ENCODE measurements at places on chromosomes 2 and 18.

DNA sequence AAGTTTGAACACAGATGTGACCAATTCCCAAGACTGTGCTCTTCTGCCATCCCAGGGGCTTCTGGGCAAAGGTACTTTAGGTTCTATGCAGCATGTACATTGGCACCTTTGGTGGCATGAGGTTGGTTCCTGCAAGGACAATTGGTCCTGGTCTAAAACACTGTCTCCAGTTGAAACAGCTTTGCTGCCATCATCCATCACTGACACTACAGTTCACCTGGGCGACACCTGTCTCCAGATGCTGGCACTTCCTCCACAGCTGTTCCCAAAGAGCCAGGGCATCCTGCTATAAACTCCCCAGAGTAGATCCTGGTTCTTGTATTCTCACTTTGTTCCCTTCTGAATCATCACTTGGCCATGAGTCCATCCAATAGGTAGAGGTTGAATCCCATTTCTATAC, 60.6 kb downstream of the FHOD3 start:
- peaks cover 17% of the 10 kb centered on the region for H3K36me3 ChIP-seq
- no peak for DNase-seq
- H3K27me3 ChIP-seq = no peaks in the 10 kb centered on the region
- H3K27ac ChIP-seq = no peak overlapping the region

DNA sequence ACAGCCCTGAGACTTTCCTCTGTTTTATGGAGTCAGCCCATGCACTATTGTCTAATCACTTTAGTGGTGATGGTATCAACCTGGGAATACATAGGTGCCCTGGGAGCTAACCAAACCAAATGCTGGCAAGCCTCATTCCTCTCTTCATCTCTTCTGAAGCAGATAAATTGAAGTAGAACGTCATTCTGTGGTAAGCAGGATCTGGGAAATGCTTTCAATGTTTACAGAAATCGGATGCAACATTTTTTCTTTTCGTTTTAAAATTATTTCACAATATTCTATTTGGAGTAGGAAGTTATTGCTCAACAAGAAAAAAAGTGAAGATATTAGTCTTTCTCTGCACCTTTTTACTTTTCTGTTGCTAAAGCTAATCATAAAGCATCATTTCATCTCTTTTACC, 114.2 kb downstream of the RBMS1 start:
- no peak for DNase-seq
- no peaks in the 10 kb centered on the region for H3K27me3 ChIP-seq
- no peaks in the 10 kb centered on the region for H3K36me3 ChIP-seq
- H3K4me3 ChIP-seq = no peak overlapping the region
- H3K4me1 ChIP-seq = peaks cover 72% of the 10 kb centered on the region

- H3K27ac ChIP-seq = no peak overlapping the region
- no peaks in the 10 kb centered on the region for H3K36me3 ChIP-seq
- no peaks in the 10 kb centered on the region for H3K27me3 ChIP-seq
- no peak overlapping the region for H3K4me3 ChIP-seq
These were observed 704.6 kb downstream of the SATB2 start for GRCh38 chr2:198753101-198753500.

DNA sequence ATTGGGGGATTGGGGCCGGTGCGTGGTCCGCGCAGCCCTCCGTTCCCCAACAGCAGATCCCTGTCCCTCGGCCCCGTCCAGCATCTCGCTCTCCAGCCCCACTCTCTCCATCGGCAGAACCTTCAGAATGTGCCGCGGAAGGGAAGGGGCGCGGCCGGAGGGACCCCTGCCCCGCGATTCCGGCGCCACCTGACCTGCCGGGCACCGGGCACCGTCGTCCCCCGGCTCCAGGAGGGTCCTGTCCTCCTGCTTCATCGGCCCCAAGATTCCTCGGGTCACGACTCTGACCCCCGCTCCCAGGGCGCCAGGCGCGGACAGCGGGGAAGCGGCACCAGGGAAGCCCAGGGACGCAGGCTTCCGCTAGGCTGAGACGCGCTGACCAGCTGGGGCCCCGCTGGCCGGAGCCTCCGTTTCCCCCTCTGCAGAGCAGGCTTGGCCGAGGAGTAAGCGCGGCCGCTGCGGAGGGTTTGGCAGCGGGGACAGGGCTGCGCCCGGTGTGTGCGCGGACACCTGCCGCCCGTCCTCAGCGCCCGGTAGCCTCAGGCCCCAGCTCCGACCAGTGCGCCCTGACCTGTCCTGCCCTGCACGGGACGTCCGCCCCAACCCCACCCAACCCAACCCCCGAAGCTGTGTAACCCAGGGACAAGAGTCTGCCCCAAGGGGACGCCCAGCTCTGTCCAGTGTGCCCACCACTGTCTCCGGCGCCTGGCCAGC, 16.8 kb upstream of the BOK start:
- peaks cover 9% of the 10 kb centered on the region for H3K4me1 ChIP-seq
- H3K4me3 ChIP-seq = peak overlapping the region; percentile 9
- no peak for DNase-seq
- H3K36me3 ChIP-seq = no peaks in the 10 kb centered on the region

- no peak for DNase-seq
- peaks cover 9% of the 10 kb centered on the region for H3K36me3 ChIP-seq
- H3K27me3 ChIP-seq = no peaks in the 10 kb centered on the region
- peaks cover 26% of the 10 kb centered on the region for H3K4me1 ChIP-seq
- no peak overlapping the region for H3K4me3 ChIP-seq
These were observed 67.3 kb downstream of the SPTBN1 start for GRCh38 chr2:54523324-54523959.

- H3K27me3 ChIP-seq = peaks cover 60% of the 10 kb centered on the region
- no peaks in the 10 kb centered on the region for H3K4me1 ChIP-seq
- peak; percentile 61 for DNase-seq
- H3K4me3 ChIP-seq = peak within 1 kb of the TSS; percentile 17
These were observed at the start of gene NPPC for GRCh38 chr2:231926180-231926741. TSS of gene NPPC (minus strand) at chr2:231926396. CDS start at chr2:231926249, 147 bp downstream.

DNA sequence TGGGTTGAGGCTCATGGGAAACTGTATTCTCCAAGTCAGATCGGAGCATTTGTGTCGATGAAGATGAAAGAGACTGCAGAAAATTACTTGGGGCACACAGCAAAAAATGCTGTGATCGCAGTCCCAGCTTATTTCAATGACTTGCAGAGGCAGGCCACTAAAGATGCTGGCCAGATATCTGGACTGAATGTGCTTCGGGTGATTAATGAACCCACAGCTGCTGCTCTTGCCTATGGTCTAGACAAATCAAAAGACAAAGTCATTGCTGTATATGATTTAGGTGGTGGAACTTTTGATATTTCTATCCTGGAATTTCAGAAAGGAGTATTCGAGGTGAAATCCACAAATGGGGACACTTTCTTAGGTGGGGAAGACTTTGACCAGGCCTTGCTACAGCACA, 336.6 kb downstream of the PAX3 start:
- no peak for DNase-seq
- H3K36me3 ChIP-seq = no peaks in the 10 kb centered on the region
- no peaks in the 10 kb centered on the region for H3K4me1 ChIP-seq
- H3K27ac ChIP-seq = no peak overlapping the region
- H3K27me3 ChIP-seq = no peaks in the 10 kb centered on the region
- H3K4me3 ChIP-seq = no peak overlapping the region

- H3K27ac ChIP-seq = no peak overlapping the region
- H3K27me3 ChIP-seq = peaks cover 61% of the 10 kb centered on the region
- no peak for DNase-seq
- no peak overlapping the region for H3K4me3 ChIP-seq
These were observed 860 bp upstream of the KCNJ3 start for GRCh38 chr2:154697418-154698252.

DNA sequence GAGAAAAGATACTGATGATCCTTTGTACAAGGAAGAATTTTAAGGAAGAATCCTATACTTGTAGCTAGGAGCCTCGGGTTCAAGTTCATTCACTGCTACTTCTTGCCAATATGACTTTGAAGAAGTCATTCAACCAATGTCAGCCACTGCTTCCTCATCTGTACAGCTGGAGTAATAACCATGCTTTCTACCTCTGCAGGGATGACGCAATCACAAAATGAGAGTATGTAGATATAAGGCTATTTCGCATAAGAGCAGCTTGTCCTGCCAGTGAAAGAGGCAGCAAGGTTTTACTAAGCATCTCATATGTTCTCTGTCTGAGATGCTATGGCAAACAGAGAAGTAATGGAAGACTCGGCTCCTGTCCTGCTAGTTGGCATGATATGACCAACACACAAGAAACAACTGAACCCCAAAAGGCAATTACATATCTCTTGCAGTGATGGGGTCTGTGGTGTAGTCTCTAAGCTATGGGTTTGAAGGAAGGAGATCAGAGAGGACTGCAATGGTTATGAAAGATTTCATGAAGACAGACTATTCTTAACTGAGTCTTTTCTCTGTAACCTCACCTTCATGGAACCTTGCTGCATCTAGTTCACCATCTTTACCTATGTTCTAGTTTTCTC, 9.2 kb downstream of the AAK1 start:
- DNase-seq = no peak
- no peaks in the 10 kb centered on the region for H3K27me3 ChIP-seq
- no peaks in the 10 kb centered on the region for H3K4me1 ChIP-seq
- H3K27ac ChIP-seq = no peak overlapping the region
- peaks cover 5% of the 10 kb centered on the region for H3K36me3 ChIP-seq

GRCh38 chr2:5561006-5561405, 131.2 kb upstream of the SOX11 start:
- DNase-seq = no peak
- no peaks in the 10 kb centered on the region for H3K36me3 ChIP-seq
- no peak overlapping the region for H3K27ac ChIP-seq
- H3K27me3 ChIP-seq = no peaks in the 10 kb centered on the region
- H3K4me3 ChIP-seq = no peak overlapping the region
- no peaks in the 10 kb centered on the region for H3K4me1 ChIP-seq

DNA sequence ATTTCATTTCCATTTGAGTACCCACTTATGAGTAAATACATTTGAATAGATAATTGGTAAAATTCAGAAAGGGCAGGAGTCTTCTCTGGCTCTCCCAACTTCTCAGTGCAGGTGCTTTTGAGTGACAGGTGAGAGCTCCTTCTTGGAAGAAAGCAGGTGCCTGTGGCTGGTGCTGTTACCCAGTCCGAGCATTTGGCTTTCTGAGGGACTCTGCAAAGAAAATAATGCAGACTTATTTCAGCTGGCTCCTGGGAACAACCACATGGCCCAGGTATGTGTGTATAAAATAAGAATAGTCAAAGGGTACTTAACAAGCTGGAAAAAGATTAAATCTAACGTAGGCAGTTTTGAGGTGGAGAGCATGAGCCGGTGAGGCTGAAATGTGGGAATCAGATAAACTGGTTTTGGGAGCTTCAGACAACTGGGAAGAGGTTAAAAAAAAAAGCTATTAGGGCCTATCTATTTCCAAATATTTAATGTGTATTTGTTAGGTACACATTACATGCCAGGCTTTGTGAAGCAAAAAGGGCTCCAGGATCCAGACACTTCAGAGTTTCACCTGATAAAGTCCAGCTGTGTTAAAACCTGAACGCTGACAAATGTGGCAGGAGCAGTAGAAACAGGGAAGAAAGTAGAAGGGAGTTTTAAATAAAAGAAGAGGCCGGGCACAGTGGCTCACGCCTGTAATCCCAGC, 20.6 kb downstream of the ZNF236 start:
- H3K4me3 ChIP-seq = no peak overlapping the region
- DNase-seq = no peak
- H3K27ac ChIP-seq = no peak overlapping the region

DNA sequence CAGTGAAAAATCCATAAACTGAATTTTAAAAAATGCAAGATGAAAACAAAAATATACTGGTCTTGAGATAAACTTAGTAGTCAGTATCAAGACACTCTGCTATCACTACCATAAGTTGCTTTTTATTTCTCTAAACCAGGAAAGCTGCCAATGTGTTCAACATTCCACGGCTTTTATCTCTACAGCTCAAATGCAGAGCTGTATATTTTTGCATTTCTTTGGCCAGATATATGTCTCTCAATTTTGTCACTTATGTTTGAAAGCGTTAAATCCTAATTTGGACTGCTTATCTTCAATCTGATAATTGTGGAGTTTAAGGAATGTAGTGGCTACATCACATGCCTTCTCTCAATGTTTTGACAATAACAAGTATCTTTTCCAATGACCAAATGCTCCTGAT, 609.5 kb downstream of the EPHA4 start:
- H3K36me3 ChIP-seq = no peaks in the 10 kb centered on the region
- no peaks in the 10 kb centered on the region for H3K4me1 ChIP-seq
- DNase-seq = no peak
- H3K27ac ChIP-seq = no peak overlapping the region
- H3K27me3 ChIP-seq = no peaks in the 10 kb centered on the region

- no peak for DNase-seq
These were observed 84.4 kb upstream of the ATL2 start for GRCh38 chr2:38461470-38461869.

GRCh38 chr2:234415706-234416105, 81.2 kb downstream of the ARL4C start:
- H3K4me1 ChIP-seq = peaks cover 14% of the 10 kb centered on the region
- no peak for DNase-seq
- no peak overlapping the region for H3K4me3 ChIP-seq
- H3K27me3 ChIP-seq = no peaks in the 10 kb centered on the region

DNA sequence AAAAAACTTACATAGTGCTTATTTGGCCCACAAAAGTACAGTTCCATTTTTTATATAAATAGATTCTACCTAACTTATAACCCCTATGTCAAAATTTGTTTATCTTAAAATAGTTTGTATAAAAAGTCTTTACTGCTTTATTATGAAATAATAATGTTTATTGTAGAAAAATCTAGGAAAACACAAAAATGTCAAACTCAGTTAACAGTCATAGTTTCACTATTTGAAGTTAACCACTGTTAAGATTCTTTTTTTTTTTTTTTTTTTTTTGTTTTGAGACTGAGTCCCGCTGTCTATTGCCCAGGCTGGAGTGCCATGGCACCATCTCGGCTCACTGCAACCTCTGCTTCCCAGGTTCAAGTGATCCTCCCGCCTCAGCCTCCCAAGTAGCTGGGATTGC, 26.5 kb upstream of the ABI2 start:
- H3K27me3 ChIP-seq = no peaks in the 10 kb centered on the region
- no peaks in the 10 kb centered on the region for H3K4me1 ChIP-seq
- no peak overlapping the region for H3K27ac ChIP-seq
- H3K4me3 ChIP-seq = no peak overlapping the region
